ENCODE measurements at places on chromosomes 1 and 21.

DNA sequence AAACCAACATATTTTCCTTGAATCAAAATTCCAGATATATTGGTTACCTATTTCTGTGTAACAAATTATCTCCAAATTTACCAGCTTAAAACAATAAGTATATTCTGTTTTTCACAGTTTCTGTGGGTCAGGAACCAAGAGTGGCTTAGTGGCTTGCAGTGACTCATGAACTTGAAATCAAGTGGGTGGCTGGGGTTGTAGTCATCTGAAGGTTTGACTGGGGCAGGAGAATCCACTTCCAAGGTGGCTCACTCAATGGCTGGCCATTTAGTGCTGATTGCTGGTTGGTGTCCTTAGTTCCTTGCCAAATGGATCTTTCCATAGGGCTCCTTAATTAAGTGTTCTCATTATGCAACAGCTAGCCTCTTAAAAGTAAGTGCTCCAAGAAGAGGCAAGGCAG, 43.8 kb downstream of the ALG14 start:
- no peak for DNase-seq

DNA sequence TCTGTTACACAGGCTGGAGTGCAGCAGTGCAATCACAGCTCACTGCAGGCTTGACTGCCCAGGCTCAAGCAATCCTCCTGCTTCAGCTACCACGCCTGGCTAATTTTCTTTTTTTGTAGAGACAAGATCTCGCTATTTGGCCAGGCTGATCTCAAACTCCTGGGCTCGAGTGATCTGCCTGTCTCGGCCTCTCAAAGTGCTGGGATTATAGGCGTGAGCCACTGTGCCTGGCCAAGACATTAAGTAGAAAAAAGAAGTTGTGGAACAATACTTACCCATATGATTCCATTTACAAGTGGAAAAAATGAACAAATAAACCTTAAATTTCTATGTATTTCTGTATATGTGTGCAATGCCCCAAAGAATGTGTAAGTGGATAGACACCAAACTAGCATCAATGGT, 30.3 kb upstream of the ID3 start:
- DNase-seq = no peak

DNA sequence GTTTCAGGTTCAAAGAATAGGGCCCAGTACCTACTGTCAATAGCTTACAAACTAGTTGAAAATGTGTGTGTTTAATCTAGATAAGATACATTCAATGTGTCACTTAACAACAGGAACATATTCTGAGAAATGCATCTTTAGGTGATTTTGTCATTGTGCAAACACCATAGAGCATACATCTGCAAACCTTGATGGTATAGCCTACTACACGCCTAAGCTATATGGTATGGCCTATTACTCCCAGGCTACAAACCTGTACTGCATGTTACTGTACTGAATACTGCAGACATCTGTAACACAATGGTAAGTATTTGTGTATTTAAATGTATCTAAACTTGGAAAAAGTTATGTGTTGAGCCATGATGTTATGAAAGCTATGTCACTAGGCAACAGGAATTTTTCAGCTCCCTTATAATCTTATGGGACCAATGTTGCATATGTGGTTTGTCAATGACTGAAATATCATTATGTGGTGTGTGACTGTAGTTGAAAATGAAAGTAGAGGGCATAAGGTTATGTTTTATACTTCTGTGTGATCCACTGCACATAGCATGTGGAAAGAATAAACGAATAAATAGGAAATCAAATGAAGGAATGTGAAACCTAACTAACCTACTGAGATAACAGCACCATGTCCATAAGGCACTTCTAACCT, 129.0 kb upstream of the CAMK1G start:
- no peak for DNase-seq

DNA sequence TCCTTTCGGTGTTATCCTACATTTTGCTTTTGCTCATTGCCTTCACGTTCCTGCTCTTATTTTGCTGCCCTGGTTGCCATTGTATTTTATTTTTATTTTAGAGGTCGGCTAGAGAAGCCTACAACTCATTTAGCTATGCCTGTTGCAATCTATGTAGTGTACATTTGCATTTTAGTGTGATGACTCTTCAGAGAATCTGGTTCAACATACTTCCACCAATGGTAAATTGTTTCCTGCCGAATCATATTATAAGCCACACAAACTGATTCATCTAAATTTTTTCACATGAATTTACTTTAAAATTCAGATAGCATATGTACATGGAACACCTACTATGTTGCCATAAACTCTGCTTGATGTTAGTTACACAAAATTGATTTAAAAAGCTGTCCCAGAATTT, 1596.9 kb downstream of the PLA2G4A start:
- no peak for DNase-seq

DNA sequence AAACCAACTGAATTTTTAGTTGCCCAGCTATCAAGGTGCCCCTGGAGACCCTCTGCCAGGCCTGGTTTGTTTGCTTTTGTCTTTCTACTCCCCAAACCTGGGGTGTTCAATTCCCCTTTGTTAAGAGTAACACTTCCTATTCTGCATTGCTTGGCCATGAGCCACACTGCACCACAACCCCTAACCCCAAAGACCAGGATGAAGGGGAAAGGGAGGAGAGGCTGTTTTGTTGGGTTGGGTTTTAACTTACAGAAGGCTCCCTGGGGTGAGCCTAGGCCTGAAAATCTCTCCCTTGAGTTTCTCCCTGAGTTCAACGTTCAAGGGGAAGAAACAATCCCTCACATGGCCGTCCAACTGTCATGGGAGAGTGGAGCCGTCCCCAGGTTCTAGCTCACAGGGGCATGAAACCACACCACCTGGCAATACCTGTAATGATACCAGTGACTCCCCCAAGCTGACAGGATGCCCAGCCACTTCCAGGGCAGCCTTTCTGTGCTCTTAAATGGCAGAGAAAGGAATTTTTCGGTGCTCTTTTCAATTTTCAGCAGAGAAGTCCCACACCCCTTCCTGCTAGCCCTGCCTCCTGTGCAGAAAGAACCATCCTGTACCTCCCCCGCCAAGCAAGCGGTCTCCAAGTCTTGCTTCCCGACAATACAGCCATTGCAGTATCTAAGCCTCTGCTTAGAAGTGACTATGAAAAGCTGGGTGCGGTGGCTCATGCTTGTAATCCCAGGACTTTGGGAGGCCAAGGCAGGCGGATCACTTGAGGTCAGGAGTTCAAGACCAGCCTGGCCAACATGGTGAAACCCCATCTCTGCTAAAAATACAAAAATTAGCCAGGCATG, 14.9 kb downstream of the SLC45A3 start:
- DNase-seq = no peak

DNA sequence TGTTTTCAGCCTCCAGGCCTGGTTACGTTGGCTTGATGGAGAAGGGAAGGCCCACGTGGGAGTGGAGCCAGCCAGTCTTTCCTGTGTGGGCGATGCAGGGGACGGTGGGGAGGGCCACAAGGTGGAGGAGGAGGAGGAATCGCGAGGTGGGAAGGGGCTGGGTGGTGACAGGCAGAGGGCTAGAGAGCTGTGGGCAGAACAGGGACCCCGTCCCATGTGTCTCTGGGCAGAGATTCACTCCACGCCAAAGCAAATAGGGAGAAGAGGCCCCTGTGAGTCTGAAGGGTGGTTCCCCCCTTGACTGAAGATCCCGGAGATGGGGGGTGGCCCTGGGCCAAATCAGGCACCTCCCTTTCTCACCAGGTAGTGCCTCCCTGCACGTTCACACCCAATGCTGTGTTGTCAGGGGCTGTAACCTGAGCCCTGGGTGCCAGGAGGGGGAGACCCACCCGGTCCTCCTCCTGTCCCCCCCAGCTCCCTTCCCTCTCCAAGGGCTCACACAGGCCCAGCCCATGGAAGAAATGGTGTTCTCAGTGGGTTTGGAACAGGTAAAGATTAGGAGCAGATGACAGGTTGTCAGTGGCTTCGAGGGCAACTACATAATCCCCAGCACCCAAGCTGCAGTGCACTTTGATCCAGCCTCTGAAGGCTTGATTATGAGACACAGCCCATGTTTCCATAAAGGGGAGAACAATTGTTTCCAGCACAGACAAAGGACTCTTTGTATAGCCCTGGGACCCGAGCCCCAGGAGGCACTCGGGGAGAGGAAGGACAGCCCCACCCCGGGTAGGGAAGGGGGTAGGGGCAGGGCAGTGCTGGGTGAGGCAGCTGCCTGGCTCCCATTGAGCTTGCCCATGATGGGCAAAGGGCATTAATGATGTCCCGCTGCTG, 37.7 kb upstream of the GPR37L1 start:
- no peak for DNase-seq

- DNase-seq = no peak
Observed at GRCh38 chr21:44885615-44886014, 12.1 kb upstream of the PTTG1IP start.

GRCh38 chr1:226945106-226945857, 5.2 kb downstream of the COQ8A start:
- no peak for DNase-seq

- peak; percentile 70 for DNase-seq
Observed at GRCh38 chr1:147627435-147628110, 42.8 kb downstream of the ACP6 start.

- no peak for DNase-seq
Observed at GRCh38 chr1:88186911-88187310, 497.2 kb upstream of the PKN2 start.

GRCh38 chr1:241972703-241973369, 15.3 kb downstream of the BECN2 start:
- no peak for DNase-seq

- no peak for DNase-seq
Observed at GRCh38 chr1:156895455-156895812, 1.9 kb downstream of the PEAR1 start.

DNA sequence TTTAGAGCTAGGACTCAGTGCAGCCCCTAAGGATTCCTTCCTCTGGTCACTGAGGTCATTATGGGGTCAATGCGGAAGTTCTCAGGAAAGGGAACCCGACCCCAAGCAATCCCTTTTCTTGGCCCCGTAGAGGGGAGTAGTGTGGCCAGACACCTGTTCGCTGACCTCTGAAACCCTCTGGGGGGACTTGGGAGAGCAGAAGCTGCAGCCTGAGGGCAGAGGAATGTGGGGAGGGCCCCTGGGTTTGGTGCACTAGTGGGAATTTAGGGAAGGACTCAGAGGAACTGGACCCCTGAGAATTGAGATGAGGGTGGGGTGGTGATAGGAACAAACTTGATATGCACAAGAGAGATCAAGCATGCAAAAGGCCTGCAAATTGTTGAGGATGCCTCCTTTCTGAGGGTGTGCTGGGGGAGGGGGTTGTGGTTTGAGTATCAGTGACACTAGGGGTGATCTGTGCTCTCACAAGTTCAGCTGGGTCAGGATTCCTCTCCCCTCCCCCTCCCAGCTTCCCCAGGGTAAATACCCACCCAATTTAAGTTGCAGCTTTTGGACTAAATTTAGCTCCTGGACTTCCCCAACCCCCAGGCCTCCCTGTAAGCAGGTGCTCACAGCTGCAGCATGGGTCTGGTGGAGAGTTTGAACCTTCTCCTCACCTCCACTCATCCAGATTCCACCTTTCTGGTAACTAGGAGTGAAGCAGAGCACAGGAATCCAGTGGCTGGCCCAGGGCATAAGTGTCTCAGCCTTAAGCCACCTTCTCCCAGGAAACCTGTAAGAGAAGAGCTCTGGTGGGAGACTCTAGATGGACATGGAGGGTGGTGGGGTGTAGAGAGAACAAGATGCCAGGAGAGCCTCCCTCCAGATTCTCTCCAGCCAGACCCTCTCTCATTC, 13.5 kb downstream of the ADAMTSL4 start:
- peak; percentile 97 for DNase-seq

GRCh38 chr1:53390261-53390660, 62.4 kb upstream of the LRP8 start:
- no peak for DNase-seq

GRCh38 chr1:40462956-40463590, 12.8 kb downstream of the ZFP69B start:
- no peak for DNase-seq

DNA sequence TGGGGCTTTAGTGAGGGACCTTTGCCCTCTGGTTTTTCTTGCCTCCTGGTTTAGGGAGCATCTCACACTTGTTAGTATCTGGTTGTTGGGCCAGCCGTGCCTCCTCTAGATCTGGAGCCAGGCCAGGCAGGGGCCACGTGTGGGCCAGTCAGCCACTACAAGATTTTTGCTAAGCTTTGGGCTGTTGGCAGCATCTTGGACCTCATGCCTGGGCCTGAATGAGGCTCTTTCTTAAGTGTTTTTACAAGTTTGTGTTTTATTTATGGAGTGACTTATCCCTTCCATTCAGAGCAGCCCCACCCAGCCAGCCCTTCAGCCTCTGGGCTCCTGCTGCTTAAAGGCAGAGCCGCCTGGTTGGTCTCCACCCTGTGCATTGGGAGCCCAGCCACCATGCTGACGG, 1.6 kb upstream of the SH3BGRL3 start:
- peak; percentile 26 for DNase-seq

DNA sequence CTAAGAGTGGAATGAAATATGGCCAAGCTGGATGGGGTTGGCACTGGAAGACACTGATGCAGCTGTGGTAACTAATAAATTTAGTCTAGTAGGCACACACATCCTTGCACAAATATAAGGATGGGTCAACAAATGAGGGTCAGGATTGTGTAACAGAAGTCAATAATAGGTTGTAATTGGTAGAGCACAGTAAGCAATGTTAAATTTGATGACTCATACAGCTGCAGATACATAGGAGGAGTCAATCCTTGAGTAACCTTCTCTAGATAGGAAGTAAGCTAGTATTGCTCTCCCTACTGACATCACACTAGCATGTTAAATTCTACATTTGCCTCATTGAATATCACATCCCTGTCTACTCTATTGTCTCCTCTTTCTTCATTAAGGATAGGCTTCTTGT, 332.1 kb downstream of the PTPRC start:
- no peak for DNase-seq

GRCh38 chr1:218659911-218660677, 315.0 kb downstream of the TGFB2 start:
- no peak for DNase-seq

DNA sequence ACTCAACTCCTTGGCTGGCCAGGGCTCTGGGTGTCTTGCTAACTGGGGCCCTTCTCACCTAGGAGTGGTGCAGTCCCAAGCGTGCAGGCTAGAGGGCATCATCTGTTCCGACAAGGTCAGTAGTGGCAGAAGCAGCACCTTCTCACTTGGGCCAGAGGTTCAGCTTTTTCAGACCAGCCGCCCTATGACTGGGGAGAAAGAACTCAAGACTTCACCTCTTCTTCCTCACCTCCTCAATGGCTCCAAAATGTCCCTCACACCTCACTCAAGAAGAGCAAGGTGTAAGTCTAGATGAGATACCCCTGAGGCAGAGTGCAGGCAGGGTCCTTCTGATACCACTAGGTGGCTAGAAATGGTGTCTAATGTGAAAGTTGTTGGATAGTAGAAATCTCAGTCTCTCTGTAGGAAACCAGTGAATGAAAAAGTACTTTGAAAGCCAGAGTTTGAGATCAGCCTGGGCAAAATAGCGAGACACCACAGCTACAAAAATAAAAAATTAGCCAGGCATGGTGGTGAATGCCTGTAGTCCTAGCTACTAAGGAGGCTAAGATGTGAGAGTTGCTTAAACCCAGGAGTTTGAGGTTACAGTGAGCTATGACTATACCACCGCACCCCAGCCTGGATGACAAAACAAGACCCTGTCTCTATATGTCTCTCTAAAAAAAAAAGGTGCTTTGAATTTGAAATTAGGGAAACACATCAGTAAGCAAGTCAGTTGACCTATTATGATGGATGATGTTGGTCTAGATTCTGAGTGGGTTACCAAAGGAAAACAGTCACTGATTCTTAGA, 8.6 kb upstream of the IL20 start:
- DNase-seq = peak; percentile 30

Measured in activated CD8-positive, alpha-beta T cell treated with anti-CD3 and anti-CD28 coated beads for 36 hours (primary cell).